ENCODE measurements at places on chromosomes 6 and 20.

GRCh38 chr6:156919370-156919769 lies 142.2 kb downstream of the ARID1B start:
- no peak for DNase-seq

- no peak for DNase-seq
Observed at GRCh38 chr20:16844406-16844805, 96.2 kb downstream of the OTOR start.

GRCh38 chr20:10928841-10929421 lies 255.1 kb upstream of the JAG1 start:
- DNase-seq: no peak

DNA sequence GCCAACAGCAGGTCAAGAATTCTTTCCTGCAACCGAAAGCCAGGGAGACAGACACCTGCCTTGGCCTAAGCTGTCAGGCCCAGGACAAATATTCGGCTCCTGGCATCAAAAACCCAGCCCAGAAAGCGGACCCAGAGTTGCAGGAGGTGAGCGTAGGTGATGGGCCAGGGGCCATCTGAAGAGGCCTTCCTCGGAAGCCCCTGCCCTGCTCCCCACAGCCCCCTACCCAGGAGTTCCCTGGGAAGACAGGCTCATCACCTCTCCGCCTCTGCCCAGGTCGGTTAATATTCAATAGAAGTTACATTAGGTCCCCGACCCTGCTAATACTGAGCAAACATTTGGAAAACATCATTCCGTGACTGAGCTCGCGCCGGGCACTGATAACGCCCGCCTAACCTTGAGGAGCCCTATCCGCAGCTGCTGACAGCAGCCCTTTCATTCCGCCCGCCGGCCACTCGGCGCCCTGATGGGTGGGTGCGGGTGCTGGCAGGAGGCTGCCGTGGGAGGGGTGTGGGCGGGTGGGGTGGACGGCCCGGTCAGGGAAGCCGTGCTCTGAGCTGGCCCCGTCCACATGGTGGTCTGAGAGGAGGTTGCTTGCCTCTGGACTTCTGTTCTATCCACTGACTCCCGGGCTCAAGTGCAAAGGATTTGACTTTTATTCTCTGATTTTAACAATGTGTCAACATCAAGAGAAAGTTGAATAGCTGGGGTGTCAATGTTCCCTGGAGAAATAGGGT lies 55.7 kb downstream of the HNF4A start:
- no peak for DNase-seq

DNA sequence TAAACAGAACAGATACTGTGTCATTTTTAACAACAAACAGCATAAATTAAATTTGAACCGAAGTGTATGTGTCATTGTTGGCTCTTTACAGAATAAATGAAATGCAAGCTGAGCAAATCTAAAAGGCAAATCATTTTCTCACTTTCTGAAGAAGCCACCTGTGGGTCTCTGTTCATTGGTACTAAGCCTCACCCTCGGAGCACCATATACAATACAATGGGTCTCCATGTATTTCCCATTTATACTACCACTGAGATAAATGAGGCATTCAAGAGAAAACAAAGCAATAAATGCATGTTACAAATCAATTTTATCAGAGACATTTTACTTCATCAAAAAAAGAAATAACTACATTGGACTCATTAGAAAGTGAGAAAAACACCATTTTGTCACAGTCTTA lies 38.9 kb upstream of the HIVEP1 start:
- DNase-seq: no peak

GRCh38 chr20:46914789-46915379 lies 20.2 kb downstream of the EYA2 start:
- DNase-seq: no peak

- peak; percentile 82 for DNase-seq
Observed at GRCh38 chr6:56757588-56757984, 114.9 kb upstream of the DST start.

DNA sequence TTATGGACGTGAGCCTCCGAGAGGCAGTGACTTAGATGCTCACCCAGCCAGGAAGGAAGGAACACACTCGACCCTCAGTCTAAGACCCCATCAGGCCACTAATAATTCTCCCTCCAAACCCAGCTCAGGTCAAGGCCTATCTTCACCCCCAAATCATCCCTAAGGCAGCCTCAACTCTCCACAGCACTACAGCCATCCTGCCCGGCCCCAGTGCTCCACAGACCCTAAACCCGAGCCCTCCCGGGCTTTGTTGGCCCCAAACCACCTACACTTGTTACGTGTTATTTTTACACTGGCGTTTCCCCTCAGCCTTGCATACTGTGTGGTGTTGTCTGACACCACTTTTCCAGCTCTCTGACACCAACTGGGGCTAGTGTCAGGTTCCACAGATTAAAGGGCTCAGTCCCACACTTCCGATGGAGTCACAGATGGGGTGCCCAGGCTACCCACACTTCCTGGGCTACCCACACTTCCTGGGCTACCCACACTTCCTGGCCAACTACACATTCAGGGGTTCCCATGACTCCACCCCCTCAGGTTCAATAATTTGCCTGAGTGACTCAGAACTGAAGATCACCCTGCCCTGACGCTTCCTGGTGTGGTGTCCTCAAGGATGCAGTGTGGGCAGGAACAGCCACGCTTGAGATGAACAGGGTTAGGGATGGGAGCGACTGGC lies 25.3 kb downstream of the RBCK1 start:
- DNase-seq: no peak
